ENCODE measurements at places on chromosomes 2 and 18.

DNA sequence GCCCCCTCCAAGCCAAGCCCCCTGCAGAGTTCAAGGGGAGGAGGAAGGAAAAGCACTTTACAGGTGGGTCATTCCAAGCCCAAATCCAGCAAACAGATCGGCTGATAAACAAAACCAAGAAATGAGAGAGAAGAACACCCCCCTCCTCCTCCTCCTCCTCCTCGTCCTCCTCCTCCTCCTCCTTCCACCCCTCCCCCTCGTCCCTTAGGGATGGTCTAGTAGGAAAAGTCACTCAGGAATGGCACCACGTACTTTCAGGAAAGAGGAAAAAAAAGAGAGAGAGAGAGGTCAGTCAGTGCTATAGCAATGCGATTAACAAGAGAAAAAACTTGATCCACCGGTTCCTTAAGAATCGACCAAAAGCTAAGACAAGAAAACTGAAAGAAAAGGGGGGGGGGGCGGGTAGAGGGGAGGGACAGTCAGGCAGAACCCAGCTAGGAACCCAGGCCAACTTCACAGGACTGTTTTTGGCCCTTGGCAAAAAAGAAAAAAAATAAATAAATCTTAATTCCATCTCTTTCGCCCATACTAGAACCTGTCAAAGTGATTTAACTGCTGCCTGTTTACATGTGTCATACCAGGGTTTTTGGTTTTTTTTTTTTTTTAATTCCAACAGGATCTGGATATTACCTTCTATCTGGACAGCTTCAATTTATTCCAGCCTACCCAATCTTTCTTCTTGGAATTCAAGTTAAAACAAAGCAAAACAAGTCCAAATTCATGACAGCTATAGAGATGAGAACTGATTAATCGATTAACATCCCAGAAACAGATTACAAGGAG, 906 bp downstream of the IKZF2 start:
- DNase-seq, result no peak

GRCh38 chr2:23689891-23690290, 237.0 kb downstream of the ATAD2B start:
- DNase-seq, result no peak

DNA sequence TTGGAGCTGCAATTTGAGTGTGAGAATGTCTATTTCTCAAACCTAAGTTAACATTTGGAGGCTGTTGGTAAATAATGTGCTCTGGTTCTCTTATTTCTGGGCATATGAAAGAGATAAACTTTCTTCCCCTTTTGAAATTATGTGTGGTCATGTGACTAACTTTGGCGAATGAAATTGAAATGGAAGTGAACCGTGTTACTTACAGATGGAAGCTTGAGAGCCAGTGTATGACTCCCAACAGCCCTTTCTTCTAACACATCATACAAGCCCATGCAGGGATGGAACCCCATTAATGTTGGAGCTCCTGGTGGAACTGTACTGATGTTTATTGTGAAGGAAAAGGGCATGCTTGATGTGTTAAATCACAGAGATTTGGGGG, 725.8 kb downstream of the TSN start:
- DNase-seq, result no peak

DNA sequence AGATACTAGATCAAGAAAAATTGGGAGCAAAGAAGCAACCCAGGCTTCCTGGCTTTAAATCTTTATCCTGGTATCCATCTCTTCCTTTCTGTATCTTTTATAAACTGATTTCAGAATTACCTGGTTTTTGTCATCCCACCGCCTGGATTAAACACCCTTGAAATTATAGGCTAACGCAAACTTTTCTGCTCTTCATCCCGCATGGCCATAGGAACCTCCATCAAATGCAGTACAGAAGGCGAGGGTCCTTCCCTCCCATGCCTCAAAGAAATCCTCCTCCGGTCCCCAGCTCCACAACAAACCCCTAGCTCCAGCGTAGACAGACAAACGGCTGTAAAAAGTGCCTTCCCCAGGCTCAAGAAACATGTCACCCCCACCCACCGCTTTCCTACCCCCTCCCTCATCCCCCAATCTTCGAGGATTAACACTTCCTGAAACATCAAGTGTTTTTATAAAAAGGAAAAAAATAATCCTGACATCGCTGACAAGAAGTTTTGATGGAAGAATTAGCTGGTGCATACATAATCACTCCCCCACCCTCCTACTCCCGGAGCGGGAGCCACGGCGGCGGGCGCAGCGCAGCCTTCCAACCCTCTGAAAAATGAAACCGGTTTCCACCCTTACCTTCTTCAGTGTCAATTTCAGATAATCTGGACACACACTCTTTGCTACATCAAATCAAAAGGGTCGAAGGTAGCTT, 7.6 kb downstream of the DLX1 start:
- peak; percentile 20 for DNase-seq

GRCh38 chr2:195563857-195564512, 93.0 kb upstream of the SLC39A10 start:
- DNase-seq, result no peak

DNA sequence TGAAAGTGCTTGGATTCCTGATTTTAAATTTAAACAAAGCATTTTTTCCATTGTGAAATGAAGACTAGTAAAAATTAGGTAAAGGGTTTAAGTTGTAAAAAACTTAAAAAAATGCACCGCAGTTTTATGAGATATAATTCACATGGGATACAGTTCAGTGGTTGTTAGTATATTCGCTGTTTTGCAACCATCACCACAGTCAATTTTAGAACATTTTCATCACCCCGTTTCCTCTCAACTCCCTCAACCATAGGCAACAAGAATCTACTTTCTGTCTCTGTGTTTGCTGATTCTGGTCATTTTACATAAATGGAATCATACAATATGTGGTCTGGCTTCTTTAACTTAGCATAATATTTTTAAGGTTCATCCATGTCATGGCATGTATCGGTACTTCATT, 4.0 kb downstream of the DGKD start:
- no peak for DNase-seq

GRCh38 chr18:70489986-70490933, 201.4 kb downstream of the SOCS6 start:
- DNase-seq, result no peak

- DNase-seq, result no peak
Measured at GRCh38 chr2:179201869-179202268, 62.8 kb downstream of the SESTD1 start.

DNA sequence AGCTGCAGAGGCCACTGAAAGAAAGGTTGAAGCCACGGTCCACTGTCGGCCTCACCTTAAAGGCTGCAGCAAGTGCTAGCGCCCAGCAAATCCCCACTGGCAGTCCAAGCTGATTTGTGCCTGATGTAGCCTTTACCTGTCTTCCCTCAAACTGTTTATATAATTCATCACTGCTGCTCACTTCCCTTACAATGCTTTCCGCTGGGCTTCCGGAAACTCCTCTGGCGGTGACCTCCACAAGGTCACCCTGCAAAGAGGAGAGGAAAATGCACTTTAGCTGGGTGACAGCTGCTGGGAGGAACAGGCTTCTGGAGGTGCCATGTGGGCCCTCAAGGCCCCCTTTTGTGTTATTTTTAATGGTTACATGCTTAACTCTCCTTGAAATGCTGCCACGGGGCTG, 126.2 kb downstream of the CMPK2 start:
- DNase-seq, result no peak

- no peak for DNase-seq
Measured at GRCh38 chr2:240411261-240412160, 24.0 kb upstream of the GPC1 start.

DNA sequence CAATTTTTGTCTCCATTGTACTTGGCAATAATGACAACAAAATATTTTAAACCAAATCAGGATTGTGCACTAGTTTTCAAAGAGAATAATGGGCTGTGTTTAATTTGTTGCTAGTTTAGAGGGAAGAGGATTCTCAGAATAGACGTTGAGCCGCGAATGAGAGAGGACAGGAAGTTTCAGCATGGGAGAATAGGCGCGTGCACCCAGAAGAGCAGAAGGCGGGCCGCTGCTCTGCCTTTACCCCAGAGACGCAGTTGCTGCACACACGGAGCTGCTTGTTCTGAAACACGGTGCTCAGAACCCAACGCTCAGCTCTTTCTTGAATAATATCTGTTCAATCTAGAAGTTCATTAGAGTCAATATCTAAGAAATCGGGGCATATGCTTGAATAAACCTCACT, 223.4 kb downstream of the MYT1L start:
- no peak for DNase-seq

DNA sequence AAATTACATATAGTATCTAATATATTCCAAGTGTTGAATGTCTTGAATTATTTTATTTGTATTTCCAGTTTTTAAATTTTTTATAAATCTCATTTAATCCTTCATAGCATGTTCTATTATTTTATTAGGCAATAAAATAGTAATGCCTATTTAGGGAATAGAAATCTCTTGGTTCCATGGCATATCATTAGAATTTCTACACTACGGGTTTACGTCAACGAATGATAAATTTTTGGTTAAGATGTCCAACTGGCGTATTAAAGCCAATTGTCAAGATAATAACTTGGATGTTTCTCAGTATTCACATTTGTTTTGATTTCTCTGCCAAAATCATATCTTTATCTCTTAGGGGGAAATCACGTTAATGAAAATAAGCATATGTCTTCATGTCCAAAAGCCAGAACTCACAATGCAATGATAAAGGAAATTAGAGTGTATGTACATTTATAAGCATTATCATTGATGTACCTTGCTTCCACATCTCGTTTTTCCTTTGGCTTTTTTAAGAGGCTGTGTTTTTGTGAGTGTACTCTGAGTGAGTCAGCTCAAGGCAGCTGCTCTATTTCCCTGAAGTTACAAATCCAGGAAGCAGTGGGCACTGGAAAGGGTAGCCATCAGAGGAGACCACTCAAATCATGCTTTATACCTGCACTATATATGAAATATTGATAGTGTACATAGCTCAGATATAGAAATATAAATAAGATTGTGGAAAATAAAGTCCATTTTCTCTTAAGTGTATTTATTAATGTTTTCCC, 115.8 kb upstream of the PDE1A start:
- no peak for DNase-seq

- DNase-seq, result no peak
Measured at GRCh38 chr2:238945433-238946150, 97.7 kb downstream of the TWIST2 start.

- no peak for DNase-seq
Measured at GRCh38 chr2:236693531-236693930, 123.9 kb downstream of the ACKR3 start.

DNA sequence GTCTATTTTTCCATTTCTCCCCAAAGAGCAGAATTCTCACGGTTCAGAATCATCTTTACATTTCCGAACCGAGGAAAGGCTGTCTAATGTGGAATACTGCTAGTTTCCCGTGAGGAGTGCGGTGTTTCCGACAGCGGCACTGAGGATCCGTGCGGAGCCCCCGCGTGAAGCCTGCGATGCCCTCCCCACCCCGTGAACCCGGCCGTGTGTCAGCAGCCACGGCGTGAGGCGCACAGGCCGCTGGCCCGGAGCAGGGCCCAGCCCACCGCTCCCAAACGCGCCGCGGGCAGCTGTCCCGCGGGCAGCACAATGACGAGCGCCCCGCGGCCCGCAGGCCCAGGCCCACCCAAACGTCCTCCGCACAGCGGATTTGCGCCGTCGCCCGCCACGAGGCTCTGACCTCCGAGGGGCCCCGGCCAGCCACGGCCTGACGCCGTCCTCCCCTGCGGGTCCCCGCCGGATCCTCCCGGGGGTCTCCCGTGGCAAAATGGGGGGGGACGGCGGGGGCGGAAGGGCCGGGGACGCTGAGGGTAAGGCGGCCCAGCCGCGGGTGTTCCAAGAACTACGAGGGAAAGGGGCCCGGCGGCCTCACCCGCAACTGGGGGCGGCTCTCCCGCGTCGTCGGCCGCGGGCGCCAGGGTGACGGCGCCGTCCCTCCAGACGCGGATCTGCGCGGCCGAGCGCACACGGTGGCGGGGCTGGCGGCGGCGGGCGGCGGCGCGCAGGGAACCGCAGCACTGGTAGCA, 796 bp downstream of the SPIRE1 start:
- DNase-seq, result no peak

DNA sequence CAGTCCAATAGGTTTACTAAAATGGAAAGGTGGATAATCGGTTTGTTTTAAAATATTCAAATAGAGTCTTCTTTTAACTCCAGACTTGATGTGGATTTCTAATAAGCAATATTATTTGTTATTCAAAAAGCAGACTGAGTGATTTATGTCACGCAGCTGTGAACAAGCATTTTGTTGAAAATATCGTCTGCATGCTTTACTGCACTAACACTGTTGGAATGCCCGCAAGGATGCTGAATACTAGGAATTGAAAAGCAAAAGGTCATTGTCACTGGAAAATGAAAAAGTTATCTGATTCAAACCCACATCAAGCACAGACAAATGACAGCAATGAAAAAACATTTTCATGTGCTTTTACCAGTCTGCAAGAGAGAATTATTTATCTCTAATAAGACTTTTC, 31.1 kb downstream of the CHN1 start:
- no peak for DNase-seq

- no peak for DNase-seq
Measured at GRCh38 chr2:235278771-235279355, 215.0 kb upstream of the AGAP1 start.

DNA sequence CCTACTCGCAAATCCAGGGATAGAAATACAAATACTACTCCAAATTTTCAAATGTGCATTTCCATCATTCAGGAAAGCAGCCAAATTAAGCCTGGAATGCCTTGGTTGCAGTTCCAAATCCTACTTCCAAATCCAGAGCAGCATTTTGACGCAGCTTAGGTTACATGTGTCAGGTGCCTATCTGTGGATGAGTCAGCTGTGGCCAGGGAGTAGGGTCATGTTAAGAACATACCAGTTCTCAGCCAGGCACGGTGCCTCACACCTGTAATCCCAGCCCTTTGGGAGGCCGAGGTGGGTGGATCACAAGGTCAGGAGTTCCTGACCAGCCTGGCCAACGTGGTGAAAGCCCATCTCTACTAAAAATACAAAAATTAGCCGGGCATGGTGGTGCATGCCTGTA, 17.0 kb downstream of the SLC30A6 start:
- no peak for DNase-seq

- no peak for DNase-seq
Measured at GRCh38 chr2:217971166-217971565, 31.6 kb downstream of the TNS1 start.

- no peak for DNase-seq
Measured at GRCh38 chr2:190469771-190470170, 61.6 kb downstream of the MFSD6 start.

DNA sequence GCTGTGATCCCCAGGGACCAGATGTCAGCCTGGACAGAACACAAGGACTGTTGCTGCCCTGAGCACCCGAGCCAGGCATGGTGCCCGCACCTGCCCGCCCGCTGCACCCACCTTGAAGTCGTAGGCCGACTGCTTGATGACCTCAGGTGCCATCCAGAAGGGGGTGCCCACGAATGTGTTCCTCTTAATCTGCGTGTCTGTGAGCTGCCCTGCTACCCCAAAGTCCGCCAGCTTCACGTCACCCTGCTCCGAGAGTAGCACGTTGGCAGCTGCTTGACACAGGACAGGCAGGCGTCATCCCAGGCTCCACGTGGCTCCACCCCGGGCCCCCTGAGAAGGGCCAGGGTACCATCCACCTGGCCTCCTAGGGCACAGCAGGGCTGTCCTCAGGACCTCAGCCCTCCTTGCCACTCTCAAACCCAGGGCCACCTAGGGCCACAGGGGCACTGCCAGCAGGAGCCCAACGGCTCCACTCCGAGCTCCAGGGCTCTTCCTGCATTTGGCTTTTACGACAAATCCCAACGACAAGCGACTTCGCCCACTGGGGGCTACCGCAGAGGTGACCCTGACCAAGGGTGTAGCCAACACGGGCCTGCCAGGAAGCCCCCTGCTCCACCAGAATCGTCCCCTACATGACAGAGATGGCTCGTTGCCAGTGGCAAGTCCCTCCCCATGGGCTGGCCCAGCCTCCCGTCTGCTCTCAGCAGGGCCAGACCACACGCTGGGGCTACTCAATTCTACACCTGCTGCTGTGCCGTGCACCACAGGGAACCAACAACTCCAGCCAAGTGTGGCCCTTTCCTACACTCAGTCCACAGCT, 9.0 kb downstream of the STK25 start:
- no peak for DNase-seq

- DNase-seq, result no peak
Measured at GRCh38 chr2:12334412-12334966, 382.2 kb upstream of the TRIB2 start.
